Left ventricle myocardium superior (tissue), 1 donor: ENCODE measurements at places on chromosomes 12 and 14. TPM values are rescaled to one million over a fixed set of nuclear protein-coding genes. Genes with fewer than 3 reads are reported as not detected.

- DNase-seq, result no peak
These were observed 4.4 kb downstream of the WNT1 start for GRCh38 chr12:48982397-48983080.

DNA sequence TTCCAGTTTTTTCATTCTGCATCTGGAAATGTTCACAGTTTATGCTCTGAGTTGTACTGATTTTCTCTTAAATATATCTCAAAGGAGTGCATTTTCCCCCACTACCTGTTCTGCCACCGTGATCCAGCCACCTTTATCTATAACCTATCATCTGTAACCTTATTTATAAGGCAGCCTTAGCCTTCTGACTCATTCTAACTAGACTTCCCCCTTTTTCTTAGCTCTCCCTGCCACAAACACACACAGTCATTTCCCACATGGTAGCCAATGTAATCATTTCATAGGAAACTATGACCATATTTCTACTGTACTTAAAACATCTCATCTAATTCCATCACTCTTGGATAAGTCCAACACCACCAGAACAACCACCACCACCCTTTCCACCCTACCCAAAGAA is 10.8 kb upstream of the GYS2 start:
- no peak for DNase-seq

Gene PTPRO
- total RNA-seq, result 0.94 TPM

GRCh38 chr12:117854339-117855012 is 114.3 kb downstream of the KSR2 start:
- no peak for DNase-seq

Gene KCNMB4
- total RNA-seq, result 1.9 TPM

Gene OR4Q3
- total RNA-seq, result not detected
